ENCODE measurements at places on chromosomes 12 and 14.
A peak's percentile ranks its signal among the peaks of the same experiment; 100 is the strongest.

GRCh38 chr14:71698673-71699072 lies 233.6 kb upstream of the RGS6 start:
- DNase-seq: no peak

- no peak for DNase-seq
Observed at GRCh38 chr14:65299826-65300225, 112.7 kb upstream of the FUT8 start.

GRCh38 chr14:91252871-91253794 lies 8.6 kb upstream of the GPR68 start:
- peak; percentile 44 for DNase-seq

GRCh38 chr12:94812345-94812744 lies 162.0 kb upstream of the TMCC3 start:
- DNase-seq: no peak

GRCh38 chr12:80291108-80291754 lies 152.8 kb upstream of the PTPRQ start:
- DNase-seq: no peak

- DNase-seq: no peak
Observed at GRCh38 chr12:110763583-110763982, 20.9 kb upstream of the PPP1CC start.

GRCh38 chr14:65228436-65228835 lies 126.1 kb upstream of the MAX start:
- DNase-seq: no peak

DNA sequence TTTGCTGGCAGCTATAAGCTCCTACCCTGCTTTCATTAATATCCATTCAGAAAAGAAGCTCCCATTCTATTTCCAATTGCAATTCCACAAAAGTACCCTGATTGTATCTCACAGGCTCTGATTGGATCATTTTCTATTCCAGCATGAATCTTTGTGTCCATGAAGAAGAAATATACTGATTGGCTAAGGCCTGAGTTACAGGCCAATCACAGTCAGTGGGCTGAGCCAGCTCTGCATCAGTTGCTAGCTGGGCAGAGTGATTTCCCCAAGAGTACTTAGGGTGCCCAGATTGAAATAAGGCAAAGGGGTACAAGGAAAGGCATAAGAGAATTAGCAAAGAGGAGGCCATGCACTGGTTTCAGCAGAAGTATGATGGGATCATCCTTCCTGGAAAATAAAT lies 14.4 kb downstream of the ART4 start:
- no peak for DNase-seq

DNA sequence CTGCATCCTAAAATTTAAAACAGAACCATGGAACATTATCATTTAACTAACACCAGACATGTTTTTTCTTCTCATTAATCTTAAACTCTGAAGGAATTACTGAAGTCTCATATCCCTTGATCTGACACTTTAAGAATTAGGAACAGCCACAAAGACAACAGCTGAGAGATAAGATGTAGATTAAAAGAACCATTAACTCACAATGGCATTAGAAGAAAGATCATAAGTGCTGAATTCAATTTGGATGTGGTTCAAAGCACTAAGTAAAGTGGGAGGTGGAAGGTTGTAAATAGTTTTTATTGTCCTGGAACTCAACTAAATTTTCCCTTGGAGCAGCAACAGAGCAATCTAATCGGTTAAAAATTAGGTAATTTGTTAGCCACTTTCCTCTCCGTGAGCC lies 199.0 kb upstream of the ATP2B1 start:
- no peak for DNase-seq

DNA sequence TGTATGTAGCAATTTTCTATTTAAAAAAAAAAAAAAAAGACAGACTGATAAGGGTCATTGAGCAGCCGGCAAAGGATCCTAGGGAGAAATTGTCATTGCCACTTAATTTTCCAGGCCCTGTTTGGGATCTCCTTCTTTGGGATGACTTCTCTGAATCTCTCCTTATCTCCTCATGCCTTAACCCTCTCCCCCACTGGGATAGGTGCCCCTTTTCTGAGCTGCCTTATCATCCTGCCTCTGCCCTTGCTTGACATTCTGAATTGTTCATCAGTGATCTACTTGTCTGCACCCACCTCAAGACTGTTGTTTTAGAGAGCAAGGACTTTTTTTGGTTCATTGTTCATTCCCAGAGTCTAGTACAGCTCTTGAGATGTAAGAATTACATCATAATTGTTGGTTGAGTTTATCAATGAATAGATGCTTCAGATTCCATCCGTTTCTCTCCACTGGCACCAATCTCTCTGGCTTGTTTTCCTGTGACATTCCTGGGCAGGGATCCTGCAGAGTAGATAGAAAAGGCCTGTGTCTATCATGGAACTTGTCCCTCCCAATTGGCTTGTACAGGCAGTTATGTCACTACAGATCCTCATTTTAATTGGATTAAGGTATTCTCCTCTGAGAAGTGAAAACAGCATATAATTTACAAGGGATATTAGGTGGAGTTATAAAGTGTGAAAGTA lies 42.6 kb downstream of the SOCS2 start:
- no peak for DNase-seq

GRCh38 chr12:67741270-67741669 lies 92.7 kb downstream of the DYRK2 start:
- DNase-seq: no peak

- no peak for DNase-seq
Observed at GRCh38 chr12:27730097-27730588, 19.5 kb downstream of the MRPS35 start.

DNA sequence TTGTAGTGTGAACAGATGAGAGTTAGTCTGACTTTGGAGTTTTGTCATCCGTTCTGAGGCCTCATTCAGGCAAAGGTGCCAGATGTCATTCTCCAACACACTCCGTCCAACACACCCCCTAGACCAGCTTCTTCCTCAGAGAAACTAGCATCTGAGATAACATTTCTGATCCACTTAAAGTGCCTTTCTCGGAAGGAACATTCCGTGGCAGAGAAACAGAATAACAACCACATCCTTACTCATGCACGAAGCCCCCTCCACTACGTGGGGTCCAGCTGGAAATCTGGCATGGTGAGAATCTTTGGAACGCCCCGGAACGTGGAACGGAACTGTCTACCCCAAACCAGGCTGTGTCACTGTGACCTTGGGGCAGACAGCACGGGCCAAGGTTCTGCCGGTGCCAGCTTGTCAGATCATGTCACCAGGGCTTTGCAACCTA lies 17.0 kb upstream of the BCL7A start:
- DNase-seq: no peak

DNA sequence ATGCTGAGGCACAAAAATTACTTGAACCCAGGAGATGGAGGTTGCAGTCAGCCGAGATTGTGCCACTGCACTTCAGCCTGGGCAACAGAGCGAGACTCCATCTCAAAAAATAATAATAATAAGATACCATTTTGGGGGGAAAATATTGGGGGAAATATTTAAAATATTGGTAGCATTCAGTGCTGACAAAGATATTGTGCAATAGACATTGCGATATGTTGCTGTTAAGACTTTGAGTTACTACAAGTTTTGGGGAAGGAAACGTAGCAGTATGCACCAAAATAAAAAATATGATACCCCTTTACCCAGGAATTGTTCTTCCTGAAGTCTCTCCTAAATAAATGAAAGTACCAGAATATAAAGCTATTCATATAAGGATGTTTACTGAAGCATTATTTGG lies 37.7 kb upstream of the MYBPC1 start:
- DNase-seq: no peak

GRCh38 chr12:124545508-124546418 lies 21.6 kb downstream of the NCOR2 start:
- no peak for DNase-seq

GRCh38 chr14:52079239-52079959 lies 10.5 kb upstream of the NID2 start:
- DNase-seq: no peak

DNA sequence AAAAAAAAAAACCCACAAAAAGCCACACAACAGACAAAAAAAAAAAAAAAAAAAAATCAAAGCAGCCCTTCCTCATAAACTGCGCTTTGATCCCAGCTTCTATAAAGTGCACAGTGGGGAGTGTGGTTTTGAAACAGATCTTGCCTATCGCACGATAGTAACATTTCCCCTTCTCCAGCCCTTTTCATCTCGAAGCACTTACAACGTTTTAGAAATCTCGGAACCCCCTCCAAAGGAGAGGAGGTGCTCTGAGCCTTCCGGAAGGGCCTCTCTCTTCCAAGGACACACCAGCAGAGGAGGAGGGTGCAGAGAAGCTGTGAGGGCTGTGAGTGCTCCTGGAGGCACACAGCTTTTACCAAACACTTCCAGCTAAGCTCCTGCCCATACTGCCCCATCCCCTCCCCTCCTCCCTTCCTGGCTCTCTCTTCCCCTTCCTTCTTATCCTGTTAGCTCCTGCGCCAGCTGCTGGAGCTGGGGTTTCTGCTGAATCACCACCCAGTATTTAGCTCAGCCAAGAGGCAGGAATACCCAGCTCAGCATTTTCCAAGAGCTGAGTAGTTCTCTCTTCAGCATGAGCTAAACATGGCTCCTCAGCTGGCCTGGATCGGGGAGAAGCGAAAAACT lies 28.4 kb downstream of the SLC7A8 start:
- DNase-seq: peak; percentile 83

All from uterus (tissue), 4 donors.